ENCODE measurements at places on chromosomes 7 and 10.

GRCh38 chr7:50262916-50263690 lies 41.4 kb upstream of the IKZF1 start:
- no peak for DNase-seq

DNA sequence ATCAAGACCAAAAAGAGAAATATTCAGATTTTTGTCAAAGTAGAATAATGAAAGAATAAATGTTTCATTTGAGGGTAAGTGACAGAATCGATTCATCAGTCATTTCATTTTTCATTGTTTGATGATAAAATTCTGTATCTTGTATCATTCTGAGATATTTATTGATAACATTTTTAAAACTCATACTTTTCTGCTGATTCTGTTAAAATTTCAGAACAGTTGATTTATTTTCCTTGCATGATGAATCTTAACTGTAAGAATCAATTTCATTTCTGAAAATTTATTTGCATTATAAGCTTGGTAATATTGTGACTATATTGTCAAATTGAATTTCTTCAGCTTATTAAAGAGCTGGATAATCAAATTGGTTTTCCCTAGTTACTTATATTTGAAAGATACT lies 13.9 kb downstream of the PHYHIPL start:
- DNase-seq = no peak

GRCh38 chr7:30470771-30471170 lies 7.8 kb downstream of the NOD1 start:
- DNase-seq = no peak

DNA sequence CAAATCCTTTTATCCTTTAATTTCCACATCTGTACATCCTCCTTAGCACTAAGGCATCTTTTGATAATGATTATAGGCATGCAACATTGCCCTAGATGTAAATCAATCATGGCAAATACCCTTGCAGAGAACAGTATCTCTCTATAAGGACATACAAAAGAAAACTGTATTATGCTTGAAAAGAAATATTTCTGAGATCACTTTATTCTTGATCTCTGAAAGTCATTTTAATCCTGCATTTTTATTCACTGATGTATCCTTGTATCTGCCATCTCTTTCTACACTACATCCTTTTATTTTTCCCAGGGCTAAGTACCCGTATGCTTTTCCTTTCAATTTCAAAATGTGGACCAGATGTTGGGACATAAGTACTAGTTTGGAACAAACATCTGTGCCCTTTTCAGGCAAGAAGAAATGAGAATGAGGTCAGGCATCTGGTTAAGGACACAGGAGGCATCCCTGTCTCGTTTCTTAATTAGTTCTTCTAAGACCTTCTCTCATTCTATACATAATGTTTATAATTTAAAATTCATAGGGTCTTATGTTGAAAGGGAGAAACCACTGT lies 338.6 kb downstream of the CNTNAP2 start:
- no peak for DNase-seq

DNA sequence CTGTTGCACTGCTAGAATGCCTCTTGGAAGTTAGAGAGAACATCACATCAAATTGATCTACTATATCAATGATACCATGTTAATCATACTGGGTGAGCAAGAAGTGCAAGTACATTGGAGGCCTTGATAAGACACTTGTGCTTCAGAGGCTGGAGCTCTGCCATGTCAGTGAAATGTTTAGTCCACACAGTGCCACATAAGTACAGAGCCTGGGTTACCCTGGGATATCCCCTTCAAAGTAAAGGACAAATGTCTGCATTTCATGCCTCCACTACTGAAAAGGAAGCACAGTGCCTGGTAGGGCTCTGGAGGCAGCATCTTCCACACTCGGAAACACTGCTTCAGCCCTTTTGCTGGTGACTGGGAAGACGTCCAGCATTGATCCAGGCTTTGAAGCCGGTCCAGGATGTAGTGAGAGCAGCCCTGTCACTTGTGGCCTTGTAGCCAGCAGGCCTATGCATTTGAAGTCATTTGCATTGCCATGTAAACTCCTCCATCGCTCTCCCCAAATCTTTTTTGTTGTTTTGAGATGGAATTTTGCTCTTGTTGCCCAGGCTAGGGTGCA lies 15.7 kb upstream of the STN1 start:
- no peak for DNase-seq

DNA sequence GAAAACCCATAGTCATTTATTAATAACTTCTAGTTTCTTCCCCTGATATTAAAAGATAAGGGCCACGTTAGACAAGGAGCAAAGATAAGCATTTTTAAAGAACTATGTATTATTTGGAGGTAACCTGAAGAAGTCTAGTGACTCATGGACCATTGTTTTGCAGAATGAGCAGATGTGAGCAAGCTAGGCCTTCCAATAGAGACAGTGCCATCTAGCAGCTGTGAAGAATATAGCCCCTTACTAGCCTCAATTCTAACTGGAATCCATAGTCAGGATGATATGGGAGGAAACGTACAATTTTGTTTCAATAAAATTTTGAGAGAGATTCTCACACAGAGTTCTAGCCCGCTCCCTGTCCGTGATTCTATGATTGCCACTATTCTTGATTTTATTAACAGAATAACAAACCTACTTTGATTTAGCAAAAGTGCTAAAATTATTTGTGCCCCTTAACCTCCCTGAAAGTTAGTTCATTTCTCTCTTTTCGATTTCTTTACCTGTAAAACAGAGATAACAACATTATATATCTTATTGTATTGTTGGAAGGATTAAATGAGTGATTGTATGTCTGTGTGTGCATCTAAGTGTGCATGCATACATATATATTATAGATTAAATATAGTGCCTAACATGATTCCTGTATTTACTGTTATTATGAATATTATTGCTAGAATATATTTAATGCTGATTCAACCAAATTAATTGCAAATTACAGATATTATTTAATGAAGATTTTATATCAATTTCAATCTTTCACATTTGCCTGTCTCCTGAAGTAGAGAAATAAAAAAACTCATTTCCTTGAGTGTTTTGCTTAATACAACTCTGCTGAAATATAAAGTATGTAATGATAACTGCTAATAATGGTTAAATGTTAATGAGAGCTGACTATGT lies 22.7 kb downstream of the FAM237B start:
- no peak for DNase-seq

GRCh38 chr7:28447071-28447470 lies 34.8 kb downstream of the CREB5 start:
- no peak for DNase-seq
